Inflammatory macrophage treated with lipopolysaccharide for 4 hours (primary cell): ENCODE measurements at places on chromosomes 3 and 15.

DNA sequence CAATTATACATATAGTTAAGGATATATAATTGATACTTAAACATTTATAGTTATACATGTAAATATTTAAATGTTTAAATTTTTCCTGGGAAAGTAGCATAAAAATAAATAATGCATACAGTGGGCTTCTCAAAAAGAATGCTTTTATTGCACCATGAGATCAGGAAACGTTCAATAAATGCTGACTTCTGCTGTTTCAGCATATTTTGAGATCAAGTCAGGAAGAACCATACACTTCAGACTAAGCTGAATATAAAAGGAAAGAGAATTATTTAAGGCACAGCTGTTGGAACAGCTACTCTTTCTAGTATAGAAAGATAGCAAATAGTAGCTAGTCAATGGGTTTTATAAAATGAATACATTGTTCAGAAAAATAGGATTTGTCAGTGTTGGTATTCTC is 1462.3 kb upstream of the CADM2 start:
- no peak for DNase-seq

DNA sequence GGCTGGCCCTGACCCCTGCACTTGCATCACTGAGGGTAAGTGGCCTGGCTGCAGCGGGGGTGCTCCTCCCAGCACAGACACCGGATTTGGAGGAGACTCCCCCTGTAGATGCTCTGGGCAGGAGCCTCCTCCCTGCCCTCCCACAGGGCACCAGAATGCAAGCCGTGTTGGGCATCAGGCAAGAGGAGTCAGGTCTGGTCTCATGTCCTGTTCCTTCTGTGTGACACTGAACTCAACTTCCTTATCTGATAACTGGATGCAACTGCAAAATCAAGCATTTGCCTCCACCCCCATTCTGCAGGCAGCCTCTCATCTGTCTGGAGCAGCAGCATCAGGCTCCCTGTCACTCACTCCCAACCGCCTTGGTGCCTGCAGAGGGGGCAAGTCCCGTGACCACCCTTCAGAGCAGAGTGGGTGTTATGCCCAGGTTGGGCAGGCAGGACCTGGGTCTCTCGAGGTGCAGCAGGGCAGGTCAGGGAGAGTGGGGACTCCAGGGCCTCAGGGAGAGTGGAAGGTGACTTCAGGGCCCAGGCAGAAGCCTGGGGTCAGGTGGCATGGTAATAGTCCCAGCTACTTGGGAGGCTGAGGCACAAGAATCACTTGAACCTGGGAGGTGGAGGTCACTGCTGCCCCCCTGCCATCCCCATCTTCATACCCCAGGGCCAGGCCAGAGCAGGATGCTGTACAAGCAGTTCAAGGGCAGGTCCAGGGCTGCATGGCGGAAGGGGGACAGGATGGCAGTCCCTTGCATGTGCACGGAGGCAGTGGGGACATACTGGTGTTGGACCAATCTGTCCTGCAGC is 10.5 kb upstream of the RPL29 start:
- DNase-seq: peak; percentile 30

DNA sequence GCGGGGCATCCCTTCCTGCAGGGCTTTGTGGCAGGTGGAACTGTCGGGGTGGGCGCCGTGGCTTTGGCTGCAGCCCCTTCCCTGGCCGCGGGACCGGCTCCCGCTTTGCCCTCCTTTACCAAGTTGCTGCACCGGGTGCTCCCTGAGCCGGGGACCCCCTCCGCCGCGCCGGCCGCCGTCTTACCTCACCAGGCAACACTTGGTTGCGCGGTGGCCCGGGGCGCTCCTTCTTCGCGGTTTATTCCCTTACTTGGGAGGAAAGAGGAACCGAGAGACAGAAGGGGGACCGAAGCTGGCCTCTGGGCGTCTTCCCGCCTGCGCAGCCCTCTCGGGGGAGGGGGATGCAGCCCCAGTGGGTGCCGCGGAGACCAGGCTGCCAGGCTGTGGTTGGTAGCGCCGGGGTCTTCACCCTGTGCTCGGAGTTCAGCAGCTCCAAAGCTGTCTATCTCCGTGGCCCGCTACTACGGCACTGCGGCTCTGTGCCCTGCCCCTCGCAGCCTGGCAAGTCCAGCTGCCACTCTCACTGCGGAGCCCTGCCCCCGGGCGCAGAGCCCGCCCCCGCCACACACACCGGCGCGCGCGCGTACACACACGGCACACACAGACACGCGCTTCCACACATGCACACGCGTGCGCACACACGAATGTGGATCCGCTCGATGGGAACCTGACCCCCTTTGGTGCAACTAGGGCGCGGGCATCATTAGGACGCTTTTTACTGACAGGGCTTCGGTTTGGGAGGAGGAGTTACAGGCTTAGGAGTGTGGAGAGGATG is at the start of gene DGKG:
Gene DGKG, minus strand, starts transcription at position 473 of the 775 bp plus-strand sequence. CDS start 41,775 bp downstream, outside the sequence.
- peak; percentile 70 for DNase-seq

GRCh38 chr3:47012342-47013230 is 33.1 kb downstream of the NBEAL2 start:
- no peak for DNase-seq

GRCh38 chr3:37506956-37507535 is 332.7 kb upstream of the LRRFIP2 start:
- DNase-seq: no peak

DNA sequence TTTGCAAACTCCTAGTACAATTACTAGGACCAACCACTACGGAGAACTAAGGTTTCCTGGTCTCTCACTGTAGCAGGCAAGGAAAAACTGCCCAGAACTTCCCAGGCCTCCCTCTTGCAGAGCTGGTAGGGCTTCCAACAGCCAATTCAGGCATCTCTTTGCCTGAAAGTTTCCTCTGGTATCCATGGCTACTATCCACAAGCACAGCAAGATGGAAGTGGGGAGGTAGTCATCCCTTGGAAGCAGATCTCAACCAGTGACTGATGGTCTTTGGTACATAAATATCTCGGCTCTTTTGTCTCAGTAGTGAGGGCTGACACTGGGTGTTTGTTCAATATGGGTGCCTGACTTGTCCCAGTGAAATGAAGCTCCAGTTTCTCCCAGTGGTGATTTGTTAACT is 201.3 kb upstream of the MRPL3 start:
- DNase-seq: no peak

- DNase-seq: no peak
Measured at GRCh38 chr15:52193321-52193720, 2.1 kb upstream of the GNB5 start.

DNA sequence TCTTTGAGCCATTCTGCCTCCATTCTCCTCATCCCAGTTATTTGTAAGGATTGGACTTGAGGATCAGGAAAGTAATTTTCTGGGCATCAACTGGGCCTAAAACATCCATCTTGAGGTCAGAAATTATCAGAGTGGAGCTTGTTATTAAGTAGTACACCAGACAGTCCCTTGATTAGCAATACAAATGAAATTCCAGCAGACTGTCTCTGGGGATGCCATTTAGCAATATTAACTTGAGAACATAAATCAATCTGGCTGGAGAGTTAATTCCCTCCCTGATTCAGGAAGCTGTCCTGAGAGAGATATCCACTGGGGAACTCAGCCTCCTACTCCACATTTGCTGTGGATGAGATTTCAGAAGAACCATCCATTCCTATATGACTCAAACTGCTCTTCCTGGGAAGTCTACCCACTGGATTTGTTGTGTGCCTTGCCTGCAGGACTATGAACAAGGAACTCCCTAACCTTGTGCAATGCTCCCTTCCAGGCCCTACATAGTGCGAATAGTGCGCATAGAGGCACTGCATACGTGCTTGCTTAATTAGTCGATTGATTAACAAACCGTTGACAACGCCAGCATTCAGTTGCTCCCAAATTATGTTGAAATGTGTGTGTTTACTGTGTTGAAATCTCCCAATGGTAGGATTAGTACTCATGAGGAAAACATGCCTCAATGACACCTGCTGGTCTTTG is 36.1 kb upstream of the MTMR14 start:
- DNase-seq: no peak

GRCh38 chr3:126266291-126266840 is 86.0 kb upstream of the ALDH1L1 start:
- DNase-seq: no peak

- DNase-seq: no peak
Measured at GRCh38 chr15:78880813-78881212, 8.1 kb downstream of the MORF4L1 start.

GRCh38 chr3:131217296-131217741 is 164.3 kb upstream of the NUDT16 start:
- DNase-seq: no peak

DNA sequence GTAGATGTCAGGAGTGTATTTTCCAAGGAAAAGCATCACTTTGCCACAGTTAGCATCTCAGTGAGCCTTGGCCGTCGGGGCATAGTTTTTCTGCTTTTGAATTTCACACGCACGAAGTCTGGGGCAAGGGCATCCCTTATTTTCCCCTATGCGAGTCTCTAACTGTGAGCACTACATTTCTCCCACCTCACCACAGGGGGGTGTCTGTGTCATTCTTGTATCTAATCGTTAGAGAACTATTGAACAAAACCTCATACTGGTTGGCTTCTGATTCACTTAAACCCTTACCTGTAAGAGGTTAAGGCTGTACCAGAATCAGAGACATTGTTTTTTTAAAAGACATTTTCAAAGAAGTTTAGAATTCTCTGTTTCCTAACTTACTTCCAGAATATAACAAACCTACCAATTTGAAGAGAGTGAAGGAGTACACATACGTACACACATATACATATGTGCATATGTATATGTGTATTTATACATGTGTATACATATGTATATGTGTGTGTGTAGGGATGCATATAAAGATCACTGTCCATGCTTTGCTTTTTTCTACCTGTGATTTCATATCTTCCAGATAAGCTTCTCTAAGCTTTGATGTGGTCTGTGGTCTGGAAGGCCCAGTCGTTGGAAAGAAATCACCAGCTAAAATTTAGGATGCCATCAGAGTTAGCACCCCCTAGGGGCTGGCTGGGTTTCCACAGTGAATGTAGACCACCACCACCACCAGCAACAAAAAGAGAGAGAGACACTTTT is 49.4 kb downstream of the MYZAP start:
- DNase-seq: peak; percentile 13

- DNase-seq: no peak
Measured at GRCh38 chr15:36428102-36428845, 151.2 kb upstream of the CDIN1 start.

DNA sequence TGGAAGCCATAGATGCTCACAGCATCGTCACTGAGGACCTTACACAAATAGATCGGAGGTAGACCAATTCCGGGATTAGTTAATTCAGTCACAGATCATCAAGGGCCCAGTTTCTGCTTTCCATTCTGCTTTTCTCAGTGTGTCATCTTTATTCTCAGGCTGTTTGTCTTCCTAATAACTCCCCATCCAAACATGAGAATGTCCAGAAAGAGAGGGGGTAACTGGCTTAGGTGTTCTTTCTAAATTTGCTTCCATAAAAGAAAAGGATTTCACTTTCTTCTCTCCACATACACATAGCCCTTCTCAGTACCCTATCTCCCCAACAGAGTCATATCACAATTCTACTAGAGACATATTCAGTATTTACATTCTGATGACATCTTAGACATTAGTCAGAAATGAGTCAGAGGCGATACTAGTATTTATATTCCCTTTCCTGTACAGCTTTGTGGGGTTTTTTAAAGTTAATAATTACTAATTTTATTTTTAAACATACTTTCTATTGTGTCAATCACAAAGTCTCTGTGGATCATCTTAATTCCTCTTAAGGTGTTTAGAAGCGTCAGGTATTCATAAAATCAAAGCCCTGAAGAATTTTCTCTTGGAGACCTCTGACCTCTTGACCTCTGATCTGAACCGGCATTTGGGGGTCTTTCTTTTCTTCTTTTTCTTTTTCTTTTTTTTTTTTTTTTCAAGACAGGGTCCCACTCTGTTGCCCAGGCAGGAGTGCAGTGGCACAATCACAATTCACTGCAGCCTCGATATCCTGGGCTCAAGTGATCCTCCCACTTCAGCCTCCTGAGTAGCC is 24.3 kb upstream of the IL12A start:
- peak; percentile 84 for DNase-seq

DNA sequence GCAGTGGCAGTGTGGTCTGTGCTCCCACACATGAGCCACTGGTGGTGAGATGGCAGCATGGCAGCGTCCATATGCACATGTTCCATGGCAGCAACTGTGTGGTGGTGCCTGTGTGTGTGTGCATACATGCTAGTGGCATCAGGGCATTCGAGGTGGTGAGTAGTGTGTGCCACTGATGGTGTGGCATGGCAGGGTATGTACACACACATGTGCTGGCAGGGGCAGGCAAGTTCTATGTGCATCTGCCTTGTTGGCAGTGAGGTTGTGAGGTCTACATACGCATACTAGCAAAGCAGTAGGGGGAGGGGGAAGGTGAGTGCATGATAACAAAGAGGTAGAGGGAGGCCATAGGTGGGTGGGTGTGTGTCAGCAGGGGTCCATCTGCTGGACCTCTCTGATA is 378.7 kb downstream of the C3orf38 start:
- no peak for DNase-seq

DNA sequence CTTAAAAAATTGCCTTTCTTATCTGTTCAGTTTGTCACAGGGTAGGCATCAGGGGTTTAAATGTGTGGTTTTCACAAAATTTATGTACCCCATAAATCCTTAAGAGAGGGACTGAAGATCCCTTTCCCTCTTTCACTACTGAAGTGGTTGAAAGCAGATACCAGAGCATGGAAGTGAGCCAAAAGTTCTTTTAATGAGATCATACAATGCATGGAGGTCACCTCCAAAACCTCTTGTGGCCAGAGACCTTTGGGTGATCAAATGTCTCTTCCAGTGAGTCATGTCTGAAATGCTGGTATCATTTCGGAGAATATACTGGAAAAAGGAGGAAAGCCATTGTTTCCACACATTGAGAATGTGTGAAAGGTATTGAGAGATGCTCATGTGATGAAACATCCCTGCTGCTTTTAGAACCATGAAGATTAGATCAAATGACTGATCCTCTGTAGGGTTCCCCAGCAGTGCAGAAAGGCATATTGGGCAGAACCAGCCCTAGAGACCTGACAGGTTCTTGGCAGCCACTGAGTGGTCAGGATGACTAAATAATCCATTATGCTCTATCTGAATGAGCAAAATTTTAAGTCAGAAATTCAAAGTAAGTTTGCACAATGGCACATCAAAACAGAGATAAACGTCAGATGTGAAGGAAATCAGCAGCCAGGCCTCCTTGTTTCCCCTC is 165.8 kb upstream of the SLC2A2 start:
- no peak for DNase-seq
